NCI-H2227 treated with DMSO at 0.1 percent for 48 hours (cell line): ENCODE measurements at places on chromosomes 5 and 9.

GRCh38 chr9:105673850-105674387 lies 11.7 kb downstream of the TAL2 start:
- DNase-seq, result no peak

- DNase-seq, result no peak
Measured at GRCh38 chr9:21812415-21812814, 10.0 kb downstream of the MTAP start.

GRCh38 chr5:146079695-146080373 lies 25.5 kb downstream of the PLAC8L1 start:
- no peak for DNase-seq

DNA sequence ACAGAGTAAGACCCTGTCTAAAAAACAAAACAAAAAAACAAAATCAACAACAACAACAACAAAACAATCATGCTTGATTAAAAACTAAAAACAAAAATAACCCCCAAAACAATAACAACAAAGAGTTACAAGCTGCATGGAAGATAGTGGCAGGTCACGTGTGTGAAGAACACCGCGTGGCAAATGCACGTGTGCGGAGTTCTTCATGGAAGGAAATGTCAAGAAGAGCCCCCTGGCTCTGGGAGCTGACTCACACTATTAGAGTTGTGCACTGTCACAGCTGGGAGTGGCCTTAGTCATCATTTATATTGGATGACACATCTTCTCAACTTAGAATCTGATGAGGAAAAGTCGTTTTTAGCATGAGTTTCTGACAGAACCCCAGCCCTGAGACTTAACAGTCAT lies 110.5 kb downstream of the JMY start:
- no peak for DNase-seq

DNA sequence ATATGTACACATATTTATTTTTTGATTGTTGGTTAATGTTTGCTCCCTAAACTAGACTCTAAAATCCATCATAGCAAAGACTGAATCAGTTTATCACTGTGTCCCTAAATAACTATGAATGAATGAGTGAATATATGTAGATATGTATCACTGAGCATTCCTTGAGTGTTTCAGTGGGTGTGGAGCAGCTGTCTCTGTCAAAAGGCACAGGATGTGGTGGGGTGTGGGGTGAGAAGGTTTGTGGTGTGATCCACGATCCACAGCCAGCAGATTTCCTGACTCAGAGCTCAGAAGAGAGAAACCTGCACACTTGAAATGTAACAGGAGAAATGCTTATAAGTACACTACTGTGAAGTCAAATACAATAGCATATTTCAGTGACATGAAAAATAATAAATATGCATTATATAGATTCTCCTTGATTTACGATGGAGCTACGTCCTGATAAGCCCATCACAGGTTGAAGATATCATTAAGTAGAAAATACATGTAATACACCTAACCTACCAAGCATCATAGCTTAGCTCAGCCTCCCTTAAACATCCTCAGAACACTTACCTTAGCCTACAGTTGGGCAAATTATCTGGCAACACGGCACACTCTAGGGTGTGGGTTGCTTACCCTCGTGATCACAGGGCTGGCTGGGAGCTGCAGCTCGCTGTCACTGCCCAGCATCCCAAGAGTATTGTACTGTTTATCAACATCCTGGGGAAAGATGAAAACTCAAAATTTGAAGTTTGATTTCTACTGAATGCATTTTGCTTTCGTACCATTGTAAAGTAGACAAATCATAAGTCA lies 287.0 kb downstream of the GAS1 start:
- DNase-seq, result no peak

- DNase-seq, result no peak
Measured at GRCh38 chr5:24510523-24510988, 134.2 kb downstream of the CDH10 start.

GRCh38 chr5:159257007-159257406 lies 6.1 kb upstream of the UBLCP1 start:
- DNase-seq, result no peak

DNA sequence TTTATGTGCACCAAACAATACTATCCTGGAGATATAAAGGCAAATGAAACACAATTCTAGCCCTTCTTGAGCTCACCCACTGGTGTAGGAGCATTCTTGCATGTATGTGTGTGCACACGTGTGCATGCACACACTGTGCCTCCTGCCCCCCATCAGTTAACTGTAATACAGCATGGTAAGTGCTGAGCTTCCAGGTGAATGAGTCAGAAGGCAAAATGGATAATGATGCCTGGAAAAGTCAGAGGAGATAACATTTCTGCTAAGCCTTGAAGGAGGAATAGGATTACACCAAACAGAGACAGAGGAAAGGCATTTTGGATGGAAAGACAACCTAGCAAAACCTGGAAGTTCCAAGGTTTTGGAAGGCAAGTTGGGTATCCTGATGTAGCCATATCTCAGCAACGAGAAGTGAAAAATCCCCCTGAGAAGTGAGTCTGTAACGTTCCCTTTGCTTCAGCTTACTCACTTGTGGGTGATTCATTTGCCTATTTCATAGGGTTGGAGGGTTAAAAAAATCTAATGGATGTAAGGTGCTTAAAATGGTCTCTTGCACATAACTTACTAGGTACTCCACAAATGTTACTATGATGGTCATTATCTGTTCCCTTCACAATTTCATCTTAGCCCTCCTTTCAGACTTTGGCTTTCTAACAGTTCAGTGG lies 101.4 kb upstream of the STC2 start:
- DNase-seq, result no peak

DNA sequence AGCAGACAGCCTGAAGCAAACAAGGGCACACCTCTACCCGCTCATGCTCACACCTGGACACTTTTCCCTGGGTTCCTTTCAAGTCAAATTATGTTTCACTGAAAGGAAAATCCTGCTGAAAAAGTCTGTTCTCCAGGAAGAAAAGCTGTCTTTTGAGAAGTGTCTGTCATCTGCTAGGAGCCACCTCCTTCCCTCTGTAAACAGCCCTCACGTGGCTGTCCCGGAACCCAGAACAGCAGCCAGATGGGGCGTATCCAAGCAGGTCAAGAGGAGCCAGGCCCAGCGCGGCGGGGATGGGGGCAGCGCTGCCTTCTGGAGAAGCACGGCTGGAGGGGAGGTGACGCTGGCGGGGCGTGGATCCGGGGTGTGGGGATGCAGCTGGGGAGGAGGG lies at the start of gene PNPLA7:
PNPLA7 (minus strand) TSS at position 172 of the 391 bp plus-strand sequence. CDS start 205 bp downstream, outside the sequence.
- DNase-seq, result peak; percentile 61
